ENCODE measurements at places on chromosomes 2 and 18.

DNA sequence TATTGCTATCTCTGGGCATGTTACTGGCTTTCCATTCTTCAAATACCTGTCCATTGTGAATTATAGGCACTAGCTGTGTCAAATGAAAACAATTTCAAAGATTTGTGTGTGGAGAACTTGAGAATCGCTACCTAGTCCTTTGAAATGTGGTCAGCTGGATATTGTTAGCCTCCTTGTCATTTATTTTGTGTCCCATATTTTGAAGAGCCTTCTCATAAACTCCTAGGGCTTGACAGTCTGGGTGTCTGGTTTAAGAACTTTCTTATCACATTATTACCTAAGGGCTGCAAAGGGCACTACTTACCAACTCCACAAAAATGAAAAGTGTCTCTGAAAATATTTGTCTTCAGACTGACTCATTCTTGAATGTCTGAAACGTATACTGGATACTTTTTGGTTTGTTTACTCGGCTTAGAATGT lies 50.2 kb downstream of the COL4A3 start:
- DNase-seq, result no peak

DNA sequence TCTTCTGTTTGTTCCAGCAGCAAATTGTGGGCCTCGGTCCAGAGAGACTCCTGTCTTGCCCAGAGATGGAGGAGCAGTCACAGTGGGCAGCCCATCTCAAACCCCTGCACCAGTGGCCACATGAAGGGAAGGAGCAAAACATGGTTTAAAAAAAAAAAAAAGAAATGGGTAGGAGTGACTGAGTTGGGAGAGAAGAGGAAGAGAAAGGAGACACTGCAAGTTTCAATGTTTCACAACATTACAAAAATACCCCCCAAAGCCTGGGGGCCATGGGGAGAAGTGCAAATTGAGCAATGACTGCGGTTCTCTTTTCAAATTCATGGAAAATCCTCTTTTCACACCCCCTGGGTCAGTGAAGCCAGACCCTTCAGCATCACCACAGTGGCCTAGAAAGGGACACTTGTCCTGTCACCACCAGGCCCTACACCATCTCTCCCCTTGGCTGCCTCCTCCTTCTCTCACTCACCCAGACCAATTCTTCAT lies 117.1 kb downstream of the ZFP36L2 start:
- DNase-seq, result no peak

DNA sequence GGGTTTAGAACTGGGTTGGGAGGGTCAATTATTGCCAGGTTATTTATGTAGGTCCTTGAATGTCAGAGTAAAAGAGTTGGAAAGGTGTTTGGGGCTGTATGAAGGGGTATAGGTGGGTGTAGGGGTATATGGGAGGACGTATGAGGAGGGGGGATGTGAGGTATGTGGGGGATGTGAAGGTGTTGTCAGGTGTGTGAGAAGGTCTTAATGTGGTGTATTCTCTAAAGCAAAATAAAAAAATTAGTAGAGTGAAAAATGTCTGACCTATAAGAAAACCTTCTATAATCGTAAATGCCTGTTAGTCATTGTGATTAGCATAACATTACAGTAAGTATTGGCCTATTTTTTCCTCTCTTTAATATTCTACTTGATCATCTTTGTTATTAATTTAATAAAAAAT lies 25.1 kb downstream of the ACVR2A start:
- DNase-seq, result no peak

GRCh38 chr2:67471681-67472080 lies 74.5 kb downstream of the ETAA1 start:
- DNase-seq, result no peak

GRCh38 chr2:164868563-164869419 lies 27.2 kb upstream of the COBLL1 start:
- no peak for DNase-seq

DNA sequence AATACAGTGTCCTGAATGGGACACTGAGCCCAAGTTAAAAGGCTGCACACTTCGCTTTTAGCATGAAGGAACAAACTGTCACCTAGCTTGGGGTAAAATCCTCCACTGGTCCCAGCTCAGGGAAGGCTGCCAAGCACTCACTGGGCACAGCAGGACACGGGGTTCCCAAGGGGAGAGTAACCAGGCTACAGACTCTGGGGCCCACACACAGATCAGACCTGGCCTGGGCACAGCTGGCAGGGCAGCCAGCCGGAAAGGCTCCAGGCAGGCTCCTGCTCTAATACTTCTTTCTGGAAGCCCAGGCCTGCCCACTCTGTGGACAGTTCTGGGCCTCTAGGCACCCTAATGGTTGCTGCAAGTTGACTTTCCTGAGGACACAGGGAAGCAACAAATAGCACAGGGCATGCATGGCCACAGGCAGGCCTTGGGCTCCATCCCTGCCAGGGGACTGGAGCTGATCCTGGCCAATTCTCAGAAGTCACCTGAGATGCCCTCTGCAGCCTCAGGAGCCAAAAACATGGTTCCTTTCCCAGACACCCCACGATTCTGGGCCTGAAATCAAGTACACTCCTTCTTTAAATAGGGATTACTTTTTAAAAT lies 18.7 kb upstream of the SULT1C3 start:
- DNase-seq, result no peak

DNA sequence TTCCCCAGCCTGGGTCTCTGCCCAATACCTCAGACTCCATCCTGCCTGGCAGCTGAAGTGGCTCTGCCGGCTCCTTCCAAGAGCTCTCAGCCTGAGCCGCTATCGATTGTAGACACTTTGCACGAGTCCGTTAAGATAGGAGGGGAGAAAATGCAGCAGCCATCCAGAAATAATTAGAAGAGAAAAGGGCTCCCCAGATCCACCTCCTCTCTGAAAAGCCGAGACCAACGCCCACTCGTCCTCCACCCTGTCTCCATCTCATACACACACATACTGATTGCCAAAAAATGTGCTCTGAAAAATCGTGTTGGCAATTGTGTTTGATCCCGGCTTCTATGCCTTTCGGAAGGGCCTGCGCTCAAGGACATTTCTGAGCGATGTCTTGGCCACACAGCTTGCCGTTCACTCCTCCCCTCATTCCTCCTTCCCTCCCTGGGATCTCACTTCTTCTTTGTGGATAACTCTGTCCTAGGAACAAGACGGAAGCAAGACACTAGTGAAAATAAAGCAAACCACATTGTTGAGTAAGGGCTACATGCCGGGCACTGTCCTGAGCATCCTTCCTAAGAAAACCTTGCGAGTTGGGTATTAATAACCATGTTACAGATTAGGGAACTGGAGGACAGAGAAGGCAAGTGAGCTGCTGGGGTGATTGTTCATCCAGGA lies 372.8 kb upstream of the MYT1L start:
- no peak for DNase-seq

DNA sequence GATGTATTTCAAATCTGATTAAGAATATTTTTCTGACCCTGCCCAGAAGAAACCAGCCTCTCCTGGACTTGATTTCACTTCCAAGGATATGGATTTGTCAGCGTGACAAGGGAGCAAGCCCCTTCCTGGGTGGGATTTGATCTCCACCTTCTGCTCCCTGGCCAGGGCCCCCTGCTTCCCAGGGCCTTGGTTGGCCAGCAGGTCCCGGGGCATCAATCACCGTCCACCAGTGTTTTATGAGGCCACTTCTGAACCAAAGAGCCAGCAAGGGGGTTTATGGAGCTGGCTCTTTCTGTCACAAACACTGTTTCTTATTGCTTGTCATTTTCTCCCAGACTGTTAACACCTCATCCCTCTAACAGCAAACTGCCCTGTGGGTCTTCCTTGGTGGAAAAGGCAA lies 320.5 kb upstream of the SKOR2 start:
- no peak for DNase-seq

DNA sequence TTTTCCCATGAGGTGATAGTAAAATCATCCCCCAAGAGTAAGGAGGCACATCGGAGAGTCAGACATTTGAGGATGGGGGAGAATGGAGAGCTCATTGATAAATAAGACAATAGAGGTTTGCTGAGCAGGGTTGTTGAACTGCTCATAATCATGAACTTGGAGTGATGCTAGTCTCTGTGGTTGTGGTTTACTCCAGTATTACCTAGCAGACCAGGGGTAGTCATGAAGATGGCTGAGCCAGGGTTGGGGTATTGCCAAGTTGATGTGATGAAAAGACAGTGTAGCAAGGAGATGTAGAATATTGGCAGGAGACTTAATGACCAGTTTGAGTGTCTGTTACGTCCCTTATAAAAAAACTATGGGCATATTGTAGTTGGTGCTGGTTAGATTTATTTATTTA lies 25.4 kb downstream of the CYBRD1 start:
- no peak for DNase-seq

GRCh38 chr2:27270670-27271069 lies 4.6 kb upstream of the DNAJC5G start:
- DNase-seq, result no peak

DNA sequence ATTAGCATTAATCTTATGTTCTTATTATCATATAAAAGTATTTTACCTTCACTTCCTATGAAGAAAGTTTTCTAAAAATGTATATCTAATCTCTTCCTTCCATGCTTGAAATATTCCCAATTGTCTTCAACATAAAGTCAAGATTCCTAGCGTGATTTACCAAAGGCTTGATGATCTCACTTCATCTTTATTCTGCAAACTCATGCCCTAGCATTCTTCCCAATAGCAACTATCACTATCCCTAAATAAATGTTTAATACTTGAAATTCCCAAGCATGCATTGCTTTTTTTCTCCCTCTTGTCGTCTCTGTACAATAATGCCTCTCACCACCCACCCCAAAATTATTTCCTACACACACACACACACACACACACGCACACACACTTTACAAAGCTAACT lies 125.8 kb downstream of the VWC2L start:
- no peak for DNase-seq

DNA sequence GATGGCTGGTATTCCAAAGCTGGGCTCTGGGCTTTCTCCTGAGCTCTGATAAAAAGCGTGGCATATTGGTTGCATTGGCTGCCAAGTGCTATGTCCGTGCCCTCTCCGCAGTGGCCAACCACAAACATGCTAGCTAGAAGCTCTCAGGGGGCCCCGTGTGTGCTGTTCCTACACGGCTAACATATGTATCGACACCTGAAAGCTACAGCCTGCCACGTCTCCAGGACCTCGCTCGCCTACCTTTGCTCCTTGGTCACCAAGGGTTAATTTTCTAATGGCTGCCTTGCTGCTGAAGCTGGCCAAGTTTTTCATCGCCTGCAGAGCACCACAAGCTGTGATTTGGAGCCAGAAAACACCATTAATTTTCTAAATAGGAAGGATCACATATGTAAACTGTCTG lies 888.4 kb downstream of the BCL11A start:
- DNase-seq, result no peak

- DNase-seq, result no peak
These were observed 174.2 kb downstream of the MIB1 start for GRCh38 chr18:21914739-21915319.

GRCh38 chr18:75977081-75977480 lies 518.0 kb downstream of the ZNF516 start:
- DNase-seq, result no peak

DNA sequence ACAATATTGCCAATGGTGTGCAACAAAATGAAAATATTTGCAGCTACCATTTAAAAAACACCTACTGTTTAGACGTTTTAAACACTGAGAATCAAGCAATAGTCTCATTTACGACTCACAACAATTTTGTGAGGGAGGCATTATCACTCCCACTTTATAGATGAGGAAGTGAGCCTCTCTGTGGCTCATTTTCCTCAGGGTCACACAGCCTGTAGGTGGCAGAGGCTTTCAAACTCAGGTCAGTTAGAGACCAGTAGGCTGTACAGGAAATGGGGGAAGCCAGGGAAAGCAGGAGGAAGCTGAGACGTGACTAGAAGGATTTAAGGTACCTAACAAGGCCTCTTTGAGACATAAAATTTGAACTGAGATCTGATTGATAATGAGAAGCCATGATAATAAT lies 95.0 kb upstream of the ZNF521 start:
- DNase-seq, result no peak

DNA sequence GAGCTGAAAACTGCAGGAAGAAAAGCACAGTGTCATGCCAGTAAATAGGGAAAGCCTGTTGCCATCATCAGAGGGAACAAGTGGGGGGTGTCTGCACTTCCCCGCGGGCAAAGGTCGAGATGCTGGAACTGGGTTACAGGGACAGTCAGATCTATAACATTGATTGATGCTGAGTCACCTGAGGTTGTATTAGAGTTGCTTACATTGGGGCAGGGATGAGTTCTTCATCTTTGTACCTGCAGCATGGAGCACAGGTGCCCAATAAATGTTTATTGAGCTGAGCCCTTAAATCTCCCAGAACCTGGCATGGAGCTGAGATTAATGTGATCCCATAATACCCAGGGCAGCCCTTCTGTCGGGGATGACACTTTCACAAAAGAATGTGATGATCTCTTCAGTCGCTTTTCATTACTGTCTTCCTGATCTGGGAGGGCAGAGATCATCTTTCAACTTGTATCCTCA lies 5.9 kb upstream of the RNF152 start:
- DNase-seq, result peak; percentile 99

- DNase-seq, result no peak
These were observed 23.7 kb upstream of the SCYGR1 start for GRCh38 chr2:227411320-227411989.

GRCh38 chr2:20617081-20617575 lies 33.8 kb downstream of the HS1BP3 start:
- no peak for DNase-seq

Data from D721Med (cell line).